ENCODE measurements at places on chromosomes 3 and 15.

DNA sequence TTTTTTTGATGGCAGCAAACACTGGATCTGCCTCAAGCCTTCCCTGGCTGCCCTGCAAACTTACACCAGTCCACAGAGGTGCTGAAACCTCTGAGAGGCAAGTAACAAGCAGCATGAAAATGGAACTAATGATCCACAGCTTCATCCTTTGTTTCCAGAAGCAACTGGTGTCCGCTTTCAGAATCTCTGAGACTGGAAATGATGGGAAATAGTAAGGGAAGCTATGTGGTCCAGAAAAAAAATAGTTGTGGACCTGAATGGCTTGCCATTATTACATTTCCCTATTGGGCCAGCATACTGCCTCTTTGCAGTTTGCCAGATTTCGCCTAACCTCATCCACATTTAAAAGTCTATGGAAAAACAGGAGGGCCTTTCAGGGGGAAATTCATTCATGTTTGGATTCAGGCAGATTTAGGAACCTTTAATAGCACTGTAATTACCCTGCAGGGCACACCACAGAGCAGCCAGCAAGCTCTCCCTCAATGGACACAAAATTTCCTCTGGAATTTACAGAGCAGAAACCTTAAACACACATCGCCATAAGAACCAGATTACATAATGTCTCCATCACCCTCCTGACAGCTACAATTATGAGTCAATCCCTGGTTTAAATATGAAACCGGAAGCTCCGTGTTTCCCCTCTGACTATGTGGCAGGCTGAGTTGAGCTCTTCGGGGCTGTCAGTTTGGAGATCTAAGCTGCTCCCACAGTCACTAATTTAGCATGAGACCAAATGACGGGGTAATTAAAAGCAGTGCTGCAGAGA, 134.4 kb downstream of the TMCO5A start:
- no peak overlapping the region for H3K4me3 ChIP-seq
- peaks cover 34% of the 10 kb centered on the region for H3K4me1 ChIP-seq
- H3K36me3 ChIP-seq = no peaks in the 10 kb centered on the region

DNA sequence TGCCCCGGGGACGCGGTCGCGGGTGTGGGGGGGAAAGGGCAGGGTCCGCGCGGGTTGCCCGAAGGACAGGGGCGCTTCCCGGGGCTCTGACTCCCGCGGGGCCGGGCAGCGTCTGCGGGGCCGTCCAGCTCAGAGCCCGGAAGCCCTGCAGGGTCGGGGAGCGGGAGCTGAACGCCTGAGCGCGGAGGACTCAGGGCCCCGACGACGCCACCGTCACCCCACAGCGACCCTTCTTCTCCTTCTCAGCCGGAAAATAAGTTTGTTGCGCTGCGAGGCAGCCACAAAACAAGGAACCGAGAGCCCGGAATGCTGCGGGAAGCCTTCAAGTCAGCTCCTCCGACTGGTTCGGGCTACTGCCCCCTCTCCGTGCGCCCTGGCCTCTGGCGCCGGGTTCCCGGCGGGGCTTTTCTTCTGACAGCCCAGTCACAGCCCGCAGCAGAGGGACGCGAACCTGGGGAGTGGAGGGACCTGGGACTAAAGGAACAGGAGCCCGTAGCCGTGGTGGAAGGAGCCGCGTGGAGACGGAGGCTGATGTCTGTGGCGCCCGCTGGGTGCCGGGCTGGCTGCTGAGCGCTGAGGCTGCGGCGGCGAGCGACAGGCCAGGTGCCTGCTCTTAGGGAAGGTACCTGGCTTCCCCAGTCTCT, 484 bp downstream of the CNTN4 start:
- H3K36me3 ChIP-seq = no peaks in the 10 kb centered on the region
- H3K4me3 ChIP-seq = no peak overlapping the region
- no peak for DNase-seq
- peaks cover 46% of the 10 kb centered on the region for H3K27me3 ChIP-seq
- H3K4me1 ChIP-seq = no peaks in the 10 kb centered on the region

DNA sequence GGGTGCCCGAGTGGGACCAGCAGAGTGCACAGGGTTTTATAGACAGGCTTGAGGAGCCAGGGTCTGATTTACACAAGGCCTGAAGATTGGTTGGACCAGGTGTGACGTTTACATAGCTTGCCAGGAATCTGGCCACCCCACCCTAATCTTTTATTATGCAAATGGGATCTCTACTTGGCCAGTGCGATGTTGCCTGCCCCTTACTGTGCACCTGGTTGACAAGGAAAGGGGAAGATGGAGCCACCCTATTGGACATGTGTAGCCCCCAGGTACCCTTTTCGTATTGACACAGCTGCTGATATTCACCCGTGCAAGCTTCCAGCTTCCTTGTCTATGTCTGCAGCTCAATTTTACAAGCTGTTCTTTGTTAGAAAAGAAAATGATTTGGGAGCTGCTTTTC, 132.0 kb downstream of the ARNT2 start:
- H3K27me3 ChIP-seq = peaks cover 11% of the 10 kb centered on the region
- H3K27ac ChIP-seq = no peak overlapping the region
- DNase-seq = no peak
- H3K4me1 ChIP-seq = no peaks in the 10 kb centered on the region
- no peak overlapping the region for H3K4me3 ChIP-seq

- no peaks in the 10 kb centered on the region for H3K36me3 ChIP-seq
- H3K4me3 ChIP-seq = no peak overlapping the region
- no peak overlapping the region for H3K27ac ChIP-seq
Measured at GRCh38 chr3:148149556-148149955, 548.1 kb upstream of the AGTR1 start.

- no peak overlapping the region for H3K4me3 ChIP-seq
- no peaks in the 10 kb centered on the region for H3K4me1 ChIP-seq
- peaks cover 2% of the 10 kb centered on the region for H3K27me3 ChIP-seq
- no peak for DNase-seq
Measured at GRCh38 chr3:159865041-159865579, 123.5 kb upstream of the IL12A start.

DNA sequence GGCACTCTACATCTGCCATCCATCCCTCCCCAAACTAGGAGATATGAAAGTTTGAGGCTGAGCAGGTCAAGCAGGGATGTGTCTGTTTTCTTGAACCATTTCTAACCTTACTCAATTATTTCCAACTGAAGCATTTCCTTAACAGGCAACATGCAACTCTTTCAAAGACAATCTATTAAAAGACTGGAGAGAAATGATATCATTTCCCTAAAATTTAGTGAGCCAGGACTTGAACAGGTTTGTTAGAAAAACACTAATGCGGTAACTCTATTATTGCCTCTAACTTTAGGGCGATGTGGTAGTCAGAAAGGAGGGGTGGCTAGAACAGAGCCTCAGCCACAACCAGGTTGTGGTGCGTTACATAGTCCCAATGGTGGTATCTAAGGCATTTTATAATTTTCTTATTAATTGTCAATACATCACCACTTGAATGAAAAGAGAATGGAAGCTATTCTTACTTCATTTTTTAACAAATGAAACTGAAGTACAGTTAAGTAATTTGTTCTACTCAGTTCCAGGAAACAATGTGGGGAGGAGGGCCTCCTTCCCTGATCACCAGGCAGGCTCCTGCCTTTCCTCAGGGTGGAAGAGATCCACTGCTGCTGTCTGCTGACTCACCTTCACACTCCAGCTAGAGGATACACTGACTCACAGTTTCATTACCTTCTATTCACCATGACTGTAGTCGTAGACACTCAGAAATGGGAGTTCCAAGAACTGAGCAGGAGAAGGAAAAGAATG, 22.8 kb downstream of the MYO1E start:
- H3K36me3 ChIP-seq = no peaks in the 10 kb centered on the region
- peaks cover 19% of the 10 kb centered on the region for H3K4me1 ChIP-seq
- H3K4me3 ChIP-seq = no peak overlapping the region
- H3K27ac ChIP-seq = no peak overlapping the region

- peaks cover 10% of the 10 kb centered on the region for H3K36me3 ChIP-seq
- H3K27me3 ChIP-seq = no peaks in the 10 kb centered on the region
- no peak for DNase-seq
Measured at GRCh38 chr15:59020322-59020721, 32.9 kb downstream of the RNF111 start.

DNA sequence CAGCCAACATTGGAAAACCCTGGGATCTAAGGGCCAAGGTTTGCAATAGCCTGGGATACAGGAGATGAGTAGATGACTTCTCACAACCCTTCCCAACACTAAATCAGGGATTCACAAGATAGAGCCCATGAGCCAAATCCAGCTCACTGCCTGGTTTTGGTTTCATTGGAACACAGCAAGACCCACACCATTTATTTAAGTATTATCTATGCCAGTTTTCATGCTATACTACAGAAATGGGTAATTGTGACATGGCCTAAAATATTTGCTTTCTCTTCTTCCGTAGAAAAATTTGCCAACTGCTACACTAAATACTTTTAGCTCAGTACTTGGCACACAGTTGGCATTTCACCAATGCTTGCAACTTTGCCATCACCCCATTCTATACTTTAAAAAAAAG, 132.0 kb upstream of the LMCD1 start:
- H3K36me3 ChIP-seq = peaks cover 14% of the 10 kb centered on the region
- no peaks in the 10 kb centered on the region for H3K27me3 ChIP-seq
- H3K4me1 ChIP-seq = no peaks in the 10 kb centered on the region
- DNase-seq = no peak

DNA sequence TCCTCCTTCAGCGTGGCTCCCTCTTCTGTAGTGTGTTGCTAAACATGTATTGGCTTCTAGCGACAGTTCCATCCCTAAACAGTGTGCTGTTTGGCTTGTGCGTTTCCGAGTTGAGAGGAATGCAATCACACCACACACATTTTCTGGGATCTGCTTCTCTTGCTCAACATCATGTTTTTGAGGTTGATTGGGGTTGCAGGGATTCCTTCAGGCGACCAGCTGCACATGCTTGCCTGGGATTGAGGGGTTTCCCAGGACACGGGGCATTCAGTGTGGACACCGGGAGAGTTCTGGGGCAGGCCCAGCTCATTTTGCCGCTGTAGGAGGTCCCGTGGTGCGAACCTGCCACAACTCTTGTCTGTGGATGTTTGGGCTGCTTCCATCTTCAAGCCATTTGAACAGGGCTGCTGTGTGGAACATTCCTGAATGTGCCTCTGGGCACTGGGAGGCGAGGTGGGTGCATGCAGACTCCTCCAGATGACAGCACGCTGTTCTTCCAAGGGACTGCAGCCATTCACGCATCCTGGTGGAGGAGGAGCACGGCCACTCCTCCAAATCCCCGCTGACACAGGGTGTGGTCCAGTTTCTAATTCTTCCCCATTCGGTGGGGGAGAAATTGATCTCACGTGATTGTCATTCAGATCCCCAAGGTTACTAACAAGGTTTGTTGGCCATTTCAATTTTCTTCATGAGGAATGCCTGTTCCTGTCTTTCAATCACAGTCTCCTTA, 82.8 kb downstream of the PLXNA1 start:
- DNase-seq = peak; percentile 21
- no peaks in the 10 kb centered on the region for H3K4me1 ChIP-seq
- no peak overlapping the region for H3K27ac ChIP-seq
- H3K4me3 ChIP-seq = no peak overlapping the region
- no peaks in the 10 kb centered on the region for H3K36me3 ChIP-seq

- peaks cover 6% of the 10 kb centered on the region for H3K27me3 ChIP-seq
- H3K4me1 ChIP-seq = no peaks in the 10 kb centered on the region
- H3K4me3 ChIP-seq = no peak overlapping the region
- H3K27ac ChIP-seq = no peak overlapping the region
- no peak for DNase-seq
Measured at GRCh38 chr3:62665627-62666437, 209.4 kb downstream of the CADPS start.

GRCh38 chr15:42820811-42821210, 83.9 kb upstream of the CDAN1 start:
- H3K4me1 ChIP-seq = no peaks in the 10 kb centered on the region
- H3K4me3 ChIP-seq = no peak overlapping the region
- no peak overlapping the region for H3K27ac ChIP-seq
- no peaks in the 10 kb centered on the region for H3K27me3 ChIP-seq
- H3K36me3 ChIP-seq = peaks cover 24% of the 10 kb centered on the region

DNA sequence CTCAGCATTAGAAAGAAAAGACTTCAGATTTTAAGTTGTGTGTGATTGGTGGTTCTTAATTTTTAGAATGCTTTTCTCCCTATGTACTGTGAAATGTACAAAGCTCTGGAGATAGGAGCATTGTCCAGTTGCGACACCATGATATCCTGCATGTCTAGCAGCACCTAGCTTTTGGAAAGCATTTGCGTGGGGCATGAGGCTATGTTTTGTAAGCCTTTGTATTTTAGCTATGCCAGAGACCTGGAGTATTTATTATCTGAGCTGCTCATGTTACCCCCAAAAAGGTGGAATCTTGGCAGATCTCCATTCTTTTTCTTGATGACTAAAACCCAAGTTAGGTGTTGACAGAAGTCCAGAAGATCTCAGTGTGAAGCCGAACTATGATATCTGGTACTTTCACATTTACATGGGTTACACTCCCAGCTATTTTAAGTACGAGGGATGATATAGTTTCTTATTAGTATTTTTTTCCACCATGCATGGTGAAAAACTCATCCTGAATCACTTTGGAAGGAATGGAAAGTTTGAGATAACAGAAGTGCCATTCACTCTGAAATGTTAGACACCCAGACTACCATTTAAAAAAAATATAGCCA, 126.7 kb upstream of the SAMMSON start:
- H3K27ac ChIP-seq = no peak overlapping the region
- no peak overlapping the region for H3K4me3 ChIP-seq
- H3K4me1 ChIP-seq = no peaks in the 10 kb centered on the region
- no peaks in the 10 kb centered on the region for H3K27me3 ChIP-seq
- no peaks in the 10 kb centered on the region for H3K36me3 ChIP-seq
- no peak for DNase-seq

- no peaks in the 10 kb centered on the region for H3K27me3 ChIP-seq
- H3K4me1 ChIP-seq = no peaks in the 10 kb centered on the region
- no peak overlapping the region for H3K4me3 ChIP-seq
Measured at GRCh38 chr3:165254812-165255211, 58.6 kb upstream of the SLITRK3 start.

DNA sequence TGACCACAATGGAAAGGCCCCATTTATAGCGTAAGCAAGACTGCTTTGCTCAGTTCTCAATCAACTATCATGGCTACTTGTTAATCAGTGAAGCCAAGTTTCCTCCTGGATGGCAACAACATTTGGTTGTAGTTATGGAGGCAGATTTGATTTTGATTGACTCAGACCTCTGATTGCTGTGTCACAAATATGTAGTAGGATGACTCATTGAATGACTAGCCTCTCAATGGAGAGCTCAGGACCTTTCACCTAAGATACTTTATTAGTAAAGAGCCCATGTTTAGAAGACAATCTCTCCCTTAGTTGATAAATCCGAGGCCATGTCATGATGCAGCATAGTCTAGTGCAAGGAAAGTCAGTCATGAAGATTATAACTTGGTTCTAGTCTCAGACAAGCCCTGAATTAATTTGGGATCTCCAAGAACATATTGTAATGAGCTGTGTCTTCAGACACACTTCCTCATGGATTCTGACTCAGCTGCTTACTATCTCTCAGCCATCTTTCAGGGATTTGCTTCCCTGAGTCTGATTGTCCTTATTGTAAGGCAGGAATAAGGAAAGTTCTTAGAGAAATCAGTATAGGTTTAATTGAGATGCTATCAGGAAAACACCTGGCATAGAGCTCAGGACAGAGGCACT, 397.4 kb upstream of the TMCO5A start:
- H3K4me1 ChIP-seq = no peaks in the 10 kb centered on the region
- H3K36me3 ChIP-seq = no peaks in the 10 kb centered on the region
- DNase-seq = no peak
